ENCODE measurements at places on chromosomes 1 and 21. TPM values are rescaled to one million over a fixed set of nuclear protein-coding genes. Genes with fewer than 3 reads are reported as not detected.

IARS2 gene
- total RNA-seq = 61.7 TPM

DNA sequence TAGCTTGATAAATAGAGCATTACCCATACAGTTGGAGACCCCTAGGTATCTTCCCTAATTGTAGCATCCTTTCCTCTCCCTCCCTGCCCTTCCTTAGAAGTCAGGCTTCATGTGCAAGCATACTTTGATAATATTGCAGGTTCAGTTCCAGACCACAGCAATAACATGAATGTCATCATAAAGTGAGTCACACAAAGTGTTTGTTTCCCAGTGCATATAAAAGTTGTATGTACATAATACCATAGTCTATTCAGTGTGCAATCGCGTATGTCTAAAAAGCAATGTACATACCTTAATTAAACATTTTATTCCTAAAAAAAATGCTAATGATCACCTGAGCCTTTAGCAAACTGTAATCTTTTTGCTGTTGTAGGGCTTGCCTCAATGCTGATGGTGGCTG lies 33.4 kb upstream of the KAZN start:
- no peaks in the 10 kb centered on the region for H3K27me3 ChIP-seq
- no peaks in the 10 kb centered on the region for H3K36me3 ChIP-seq
- no peaks in the 10 kb centered on the region for H3K4me1 ChIP-seq
- no peak overlapping the region for H3K27ac ChIP-seq

DNA sequence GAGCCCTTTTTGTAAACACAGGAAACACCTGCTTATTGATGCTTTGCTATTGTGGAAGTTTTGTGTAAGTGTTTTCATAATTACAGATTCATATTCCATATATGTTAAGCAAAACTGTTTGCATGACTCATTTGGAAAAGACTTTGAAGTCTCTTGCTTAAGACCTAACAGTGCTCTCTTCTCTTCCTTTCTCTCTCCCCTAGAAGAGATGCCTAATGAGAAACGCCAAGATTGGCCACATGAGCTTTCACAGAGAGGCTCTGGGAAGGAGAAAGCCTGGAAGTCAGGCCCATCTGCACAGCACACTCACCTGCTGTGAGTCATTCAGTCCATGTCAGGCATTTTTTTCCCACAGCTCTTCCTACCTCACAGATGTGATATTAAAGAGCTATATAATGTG lies 101.6 kb upstream of the PALMD start:
- H3K27ac ChIP-seq = no peak overlapping the region
- H3K4me1 ChIP-seq = peaks cover 5% of the 10 kb centered on the region
- no peaks in the 10 kb centered on the region for H3K27me3 ChIP-seq
- no peak overlapping the region for H3K4me3 ChIP-seq
- no peaks in the 10 kb centered on the region for H3K36me3 ChIP-seq

LYPD8 gene
- total RNA-seq = not detected

HMGCS2 gene
- not detected for total RNA-seq

- no peaks in the 10 kb centered on the region for H3K36me3 ChIP-seq
- DNase-seq = no peak
- H3K27ac ChIP-seq = no peak overlapping the region
- no peaks in the 10 kb centered on the region for H3K4me1 ChIP-seq
Measured at GRCh38 chr1:152968248-152968647, 2.2 kb upstream of the SPRR4 start.

CACNA1E gene
- total RNA-seq = 0.07 TPM

AMY2B gene
- 1.7 TPM for total RNA-seq

DNA sequence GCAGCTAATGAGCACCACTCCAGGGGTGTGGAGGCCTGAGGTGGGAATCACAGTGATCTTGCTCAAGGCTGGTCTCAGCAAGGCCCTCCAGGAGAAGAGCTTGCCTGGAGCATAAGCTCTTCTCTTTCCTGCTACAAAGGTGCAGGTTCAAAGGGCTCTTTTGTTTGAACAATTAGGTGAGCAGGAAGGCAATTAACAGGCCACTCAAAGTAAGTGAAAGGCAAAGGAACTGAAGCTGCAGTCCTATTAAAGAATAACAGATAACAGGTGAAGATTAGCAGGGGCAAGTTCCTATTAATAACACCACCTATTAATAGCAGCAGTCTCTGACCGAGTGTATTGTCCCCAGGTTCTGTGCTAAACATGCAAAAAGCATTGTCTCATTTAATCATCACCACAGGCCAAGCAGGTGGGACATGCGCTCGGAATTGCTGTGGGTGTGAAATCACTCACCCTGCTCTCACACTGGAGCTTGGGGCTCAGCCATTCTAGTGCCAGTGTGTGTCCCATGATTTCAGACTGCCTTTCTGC lies 113.8 kb downstream of the RHOU start:
- no peak overlapping the region for H3K27ac ChIP-seq
- no peak for DNase-seq
- H3K4me3 ChIP-seq = no peak overlapping the region
- no peaks in the 10 kb centered on the region for H3K36me3 ChIP-seq
- H3K4me1 ChIP-seq = no peaks in the 10 kb centered on the region

DNA sequence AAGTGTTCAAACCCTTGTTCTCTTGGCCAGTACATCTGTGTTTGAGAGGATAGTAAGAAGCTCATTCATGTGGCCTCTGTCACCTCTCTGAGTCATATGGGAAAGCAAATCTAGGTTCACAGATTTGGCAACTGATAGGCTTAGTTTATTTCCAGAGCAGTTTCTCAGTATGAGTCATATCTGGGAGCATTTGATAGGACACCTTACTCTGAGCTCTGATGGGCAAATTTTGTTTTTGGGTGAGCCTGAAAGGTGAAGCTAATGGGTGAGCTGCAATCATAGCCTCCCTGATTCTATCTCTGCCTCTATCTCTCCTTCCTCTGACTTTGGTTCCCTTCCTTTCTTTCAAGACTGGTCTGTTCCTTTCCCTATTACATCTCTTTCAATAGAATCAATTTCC lies 134.4 kb downstream of the S1PR1 start:
- no peak overlapping the region for H3K4me3 ChIP-seq
- H3K36me3 ChIP-seq = no peaks in the 10 kb centered on the region
- DNase-seq = peak; percentile 68
- peaks cover 11% of the 10 kb centered on the region for H3K4me1 ChIP-seq
- H3K27me3 ChIP-seq = no peaks in the 10 kb centered on the region

- H3K4me1 ChIP-seq = peaks cover 8% of the 10 kb centered on the region
- no peak overlapping the region for H3K27ac ChIP-seq
- DNase-seq = no peak
- H3K4me3 ChIP-seq = no peak overlapping the region
- no peaks in the 10 kb centered on the region for H3K27me3 ChIP-seq
Measured at GRCh38 chr1:10612436-10613160, 137.8 kb downstream of the PEX14 start.

- H3K4me1 ChIP-seq = peaks cover 44% of the 10 kb centered on the region
- no peak overlapping the region for H3K4me3 ChIP-seq
- no peaks in the 10 kb centered on the region for H3K36me3 ChIP-seq
- H3K27ac ChIP-seq = peak overlapping the region; percentile 29
Measured at GRCh38 chr1:109793089-109793485, 29.4 kb upstream of the EPS8L3 start.

DNA sequence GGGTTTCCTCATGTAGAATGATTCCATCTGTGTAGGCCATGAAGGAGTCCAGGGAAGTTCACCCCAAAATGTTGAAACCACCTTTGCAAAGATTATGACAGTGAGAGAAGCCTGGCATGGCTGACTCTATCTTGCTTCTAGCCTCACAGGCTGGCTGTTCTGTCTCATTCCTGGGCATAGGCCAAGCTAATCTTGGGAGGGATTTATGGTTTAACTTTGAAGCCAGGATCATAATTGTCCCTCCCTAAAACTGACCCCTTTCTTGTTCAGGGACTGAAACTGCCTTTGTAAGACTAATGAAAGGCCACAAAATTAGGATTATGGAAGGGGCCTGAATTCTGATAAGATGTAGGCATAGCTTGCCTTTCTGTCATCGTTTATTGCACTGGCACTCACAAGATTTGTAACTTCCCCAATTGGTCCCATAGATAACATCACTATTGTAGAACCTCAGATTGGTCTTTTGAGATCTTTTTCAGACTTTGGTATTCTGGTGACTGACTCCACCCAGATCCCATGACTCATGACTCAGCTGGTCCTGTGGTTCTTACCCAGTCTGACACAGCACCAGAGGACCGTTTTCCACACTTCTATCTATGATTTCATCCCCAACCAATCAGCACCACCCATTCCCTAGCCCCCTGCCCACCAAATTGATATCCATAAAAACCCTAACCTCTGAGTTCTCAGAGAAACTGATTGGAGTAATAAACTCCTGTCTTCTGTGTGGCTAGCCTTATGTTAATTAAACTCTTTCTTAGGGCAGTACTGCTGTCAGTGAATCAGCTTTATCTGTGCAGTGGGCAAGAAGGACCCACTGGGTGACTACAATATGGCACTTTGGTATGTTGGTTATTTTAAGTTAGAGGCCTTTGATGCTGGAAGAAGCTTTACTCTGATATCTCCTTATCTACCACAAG lies 13.6 kb upstream of the LAMTOR5 start:
- peaks cover 27% of the 10 kb centered on the region for H3K27me3 ChIP-seq
- DNase-seq = peak; percentile 54
- H3K4me3 ChIP-seq = no peak overlapping the region
- no peaks in the 10 kb centered on the region for H3K36me3 ChIP-seq
- no peaks in the 10 kb centered on the region for H3K4me1 ChIP-seq

WDR64 gene
- total RNA-seq = not detected

DNA sequence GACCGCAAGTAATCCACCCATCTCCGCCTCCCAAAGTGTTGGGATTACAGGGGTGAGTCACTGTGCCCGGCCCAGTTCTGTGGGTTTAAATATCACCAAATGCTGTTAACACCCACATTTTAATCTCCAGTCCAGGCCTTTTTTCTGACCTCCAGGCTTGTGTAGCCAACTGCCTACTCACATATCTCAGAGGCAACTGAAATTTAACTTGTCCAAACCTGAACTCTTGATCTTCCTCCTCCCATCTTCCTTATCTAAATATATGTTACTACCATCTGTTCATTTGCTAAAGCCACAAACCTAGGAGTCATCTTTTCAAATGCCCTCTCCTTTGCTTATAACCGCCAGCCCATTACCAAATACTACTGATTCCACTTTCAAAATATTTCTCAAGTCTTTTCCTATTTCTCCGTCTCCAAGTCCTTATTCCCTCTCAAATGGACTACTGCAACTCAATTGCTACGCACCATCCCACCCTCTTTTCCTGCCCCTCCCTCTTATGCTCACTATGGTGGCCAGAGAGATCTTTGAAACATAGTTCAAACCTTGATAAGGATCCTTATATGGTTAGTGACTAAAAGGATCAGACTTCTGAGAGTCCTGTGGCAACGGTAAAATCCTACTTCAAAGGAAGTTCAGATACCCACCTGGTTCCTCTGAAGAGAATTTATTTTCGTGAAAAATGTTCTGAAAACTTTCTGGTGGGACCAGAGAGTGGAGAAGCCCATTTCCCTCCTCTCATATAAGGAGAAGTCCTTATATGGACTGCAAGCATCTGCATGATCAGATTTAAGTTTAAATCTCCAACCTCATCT lies 78.5 kb upstream of the CDC42BPA start:
- no peak overlapping the region for H3K27ac ChIP-seq
- H3K4me1 ChIP-seq = no peaks in the 10 kb centered on the region
- H3K36me3 ChIP-seq = no peaks in the 10 kb centered on the region
- H3K4me3 ChIP-seq = no peak overlapping the region
- peak; percentile 27 for DNase-seq

DNA sequence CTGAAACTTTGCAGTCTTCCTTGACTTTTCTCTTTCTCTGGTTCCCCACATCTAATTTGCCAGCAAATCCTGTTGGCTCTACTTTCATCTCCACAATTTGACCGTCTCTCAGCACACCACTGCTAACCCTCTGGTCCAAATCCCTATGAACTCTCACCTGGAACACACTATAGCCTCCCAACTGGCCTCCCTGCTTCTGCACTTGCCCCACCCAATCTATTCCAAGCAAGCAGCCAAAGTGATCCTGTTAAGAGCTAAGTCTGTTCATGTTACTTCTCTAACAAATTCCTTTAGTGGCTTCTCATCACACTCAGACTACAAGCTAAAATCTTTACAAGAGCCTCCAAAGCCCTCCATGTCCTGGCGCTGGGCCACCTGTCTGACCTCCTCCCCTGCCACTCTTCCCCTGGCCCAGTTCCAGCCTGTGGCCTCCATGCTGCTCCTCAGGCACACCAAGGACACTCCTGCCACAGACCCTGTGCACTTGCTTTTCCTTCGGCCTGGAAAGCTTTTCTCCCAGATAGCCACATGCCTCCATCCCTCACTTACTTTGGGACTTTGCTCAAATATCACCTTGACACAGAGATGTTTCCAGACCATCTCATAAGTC lies 104.1 kb downstream of the DTL start:
- no peaks in the 10 kb centered on the region for H3K4me1 ChIP-seq
- H3K4me3 ChIP-seq = no peak overlapping the region
- no peaks in the 10 kb centered on the region for H3K36me3 ChIP-seq
- DNase-seq = no peak
- H3K27ac ChIP-seq = no peak overlapping the region
- H3K27me3 ChIP-seq = no peaks in the 10 kb centered on the region

GRCh38 chr1:169509354-169509753 lies 23.6 kb upstream of the SLC19A2 start:
- no peak overlapping the region for H3K4me3 ChIP-seq
- no peak overlapping the region for H3K27ac ChIP-seq
- no peak for DNase-seq
- no peaks in the 10 kb centered on the region for H3K36me3 ChIP-seq
- H3K27me3 ChIP-seq = peaks cover 2% of the 10 kb centered on the region

DNA sequence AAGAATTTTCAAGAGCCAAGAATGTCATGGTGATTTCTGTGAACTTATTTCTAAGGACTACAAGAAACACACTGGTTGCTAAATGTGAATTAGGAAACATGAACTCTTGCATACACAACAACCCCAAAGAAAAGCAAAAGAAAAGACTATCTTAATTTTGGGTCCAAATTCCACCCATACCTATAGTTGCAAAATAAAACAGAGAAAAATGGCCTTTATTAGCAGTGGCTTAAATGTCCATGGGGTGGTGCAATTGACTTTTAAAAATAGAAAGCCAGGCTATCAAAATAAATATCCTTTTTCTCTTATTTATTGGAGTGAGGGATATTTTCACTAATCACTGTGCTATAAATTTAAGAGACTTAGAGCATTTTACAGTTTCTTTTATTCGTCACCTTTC lies 80.9 kb upstream of the DPYD start:
- peaks cover 21% of the 10 kb centered on the region for H3K4me1 ChIP-seq
- no peak for DNase-seq
- H3K36me3 ChIP-seq = no peaks in the 10 kb centered on the region
- no peaks in the 10 kb centered on the region for H3K27me3 ChIP-seq
- H3K27ac ChIP-seq = no peak overlapping the region
- H3K4me3 ChIP-seq = no peak overlapping the region

GRCh38 chr1:95506736-95507414 lies 272.9 kb downstream of the RWDD3 start:
- DNase-seq = no peak
- H3K4me1 ChIP-seq = no peaks in the 10 kb centered on the region
- no peaks in the 10 kb centered on the region for H3K27me3 ChIP-seq
- H3K4me3 ChIP-seq = no peak overlapping the region
